ENCODE measurements at places on chromosomes 2 and 18.

- no peak for DNase-seq
Observed at GRCh38 chr2:24259316-24259715, 84.5 kb downstream of the FAM228A start.

GRCh38 chr2:173751245-173751975 lies 213.8 kb downstream of the SP3 start:
- no peak for DNase-seq

GRCh38 chr2:62141142-62141740 lies 54.7 kb upstream of the B3GNT2 start:
- no peak for DNase-seq

DNA sequence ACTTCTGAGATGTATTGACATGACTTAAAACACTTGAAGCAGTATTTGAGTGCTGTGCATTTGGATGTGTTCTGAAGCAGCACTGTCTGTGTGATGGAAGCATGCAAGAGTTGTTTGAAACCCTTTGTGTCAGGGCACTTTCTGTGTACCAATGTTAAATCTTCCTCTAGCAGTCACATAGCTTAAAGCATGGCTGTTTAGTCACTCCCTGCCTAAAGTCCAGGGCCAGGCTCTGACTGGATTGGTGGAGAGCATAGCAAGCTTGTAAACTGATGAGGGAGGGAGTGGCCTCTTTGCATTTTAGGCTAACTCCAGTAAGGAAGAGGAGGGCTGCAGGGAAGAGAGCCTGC lies 73.5 kb downstream of the MYO1B start:
- DNase-seq: no peak

DNA sequence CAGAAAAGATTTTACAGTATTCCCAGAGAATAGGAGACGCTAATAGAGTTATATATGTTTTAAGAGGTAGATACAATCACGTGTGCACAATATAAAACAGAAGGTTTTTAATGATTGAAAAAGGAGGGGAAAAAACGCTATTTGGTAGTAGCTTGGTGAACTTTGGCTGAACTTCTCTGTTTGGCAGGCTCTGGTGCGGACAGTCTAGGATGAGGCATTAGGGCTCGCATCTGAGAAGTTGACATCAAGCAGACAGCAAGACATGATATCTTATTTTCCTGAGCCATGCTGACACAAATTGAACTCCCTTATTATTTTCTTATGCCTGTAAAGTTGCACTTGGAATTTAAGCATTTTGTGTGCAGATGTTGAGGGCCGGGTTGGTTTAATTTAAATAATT lies 176.6 kb downstream of the EN1 start:
- DNase-seq: no peak

DNA sequence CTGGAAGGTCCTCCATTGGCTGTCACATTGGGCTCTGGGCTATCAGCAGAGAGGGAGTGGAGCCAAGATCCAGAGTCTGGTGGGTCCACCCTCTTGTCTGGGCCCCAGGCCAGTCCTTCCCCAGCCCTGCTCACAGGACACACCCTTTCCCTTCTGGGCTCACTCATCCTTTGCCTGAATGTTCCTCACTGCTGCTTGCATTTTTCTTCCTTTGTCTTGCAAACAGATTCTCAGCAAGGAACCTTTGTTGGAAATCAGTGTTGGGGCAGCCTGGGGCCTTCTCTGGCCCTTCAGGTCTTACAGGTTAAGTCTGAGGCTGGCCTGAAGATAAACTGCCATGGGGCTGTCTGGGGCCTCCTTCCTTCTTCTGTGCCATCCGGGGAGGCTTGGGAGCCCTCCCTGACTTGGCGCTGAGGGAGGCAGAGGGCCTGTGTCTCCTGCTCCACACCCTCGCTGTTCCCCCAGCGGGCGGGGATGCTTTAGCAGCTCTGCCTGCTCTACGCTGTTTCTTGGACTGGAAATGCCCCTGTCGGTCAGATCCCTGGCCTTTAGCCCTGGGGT lies 11.5 kb upstream of the CELF4 start:
- no peak for DNase-seq

DNA sequence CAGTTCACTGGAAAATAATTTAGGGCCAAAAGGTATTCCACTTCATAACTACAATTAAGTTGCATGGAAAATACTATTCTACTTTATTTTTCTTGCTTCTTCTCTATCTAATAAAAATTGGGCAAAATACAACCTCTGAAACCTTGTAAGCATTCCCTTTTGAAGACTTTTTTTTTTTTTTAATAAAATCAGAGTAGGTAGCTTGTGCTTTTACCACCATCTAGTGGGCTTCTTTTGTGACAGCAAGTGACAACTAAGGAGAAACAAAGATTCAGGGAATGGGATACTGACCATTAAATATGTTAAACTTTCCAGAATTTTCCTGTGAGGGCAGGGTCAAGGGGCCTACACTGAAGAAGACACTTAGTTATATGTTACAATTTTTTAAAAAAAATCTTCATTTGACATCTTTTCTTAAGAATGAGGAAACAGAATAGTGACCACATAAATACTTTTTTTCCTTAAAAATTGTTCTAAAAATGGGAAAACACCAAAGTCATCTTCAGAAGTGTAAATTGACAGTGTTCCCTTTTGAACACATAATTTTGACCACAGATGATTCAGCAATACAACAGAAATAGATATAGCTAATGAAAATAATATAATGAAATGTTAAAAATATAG lies 1183.2 kb upstream of the ACVR2A start:
- no peak for DNase-seq

DNA sequence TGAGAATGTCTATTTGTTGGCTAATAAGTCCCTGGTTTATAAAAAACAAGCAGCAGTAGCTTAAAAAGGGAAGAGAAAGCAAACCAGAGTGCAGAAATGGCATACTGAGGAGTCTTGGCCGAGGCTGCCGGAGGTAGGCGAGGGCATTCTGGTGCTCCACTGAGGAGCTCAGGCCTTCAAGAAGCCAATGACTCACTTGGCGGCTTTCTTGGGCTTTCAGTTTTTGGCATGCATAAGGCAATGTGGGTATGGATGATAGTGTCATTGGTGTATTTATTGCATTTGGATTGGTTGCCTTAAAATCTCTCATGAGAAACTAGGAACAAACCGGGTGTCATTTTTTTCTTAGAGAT lies 119.6 kb upstream of the ARL5A start:
- DNase-seq: no peak

DNA sequence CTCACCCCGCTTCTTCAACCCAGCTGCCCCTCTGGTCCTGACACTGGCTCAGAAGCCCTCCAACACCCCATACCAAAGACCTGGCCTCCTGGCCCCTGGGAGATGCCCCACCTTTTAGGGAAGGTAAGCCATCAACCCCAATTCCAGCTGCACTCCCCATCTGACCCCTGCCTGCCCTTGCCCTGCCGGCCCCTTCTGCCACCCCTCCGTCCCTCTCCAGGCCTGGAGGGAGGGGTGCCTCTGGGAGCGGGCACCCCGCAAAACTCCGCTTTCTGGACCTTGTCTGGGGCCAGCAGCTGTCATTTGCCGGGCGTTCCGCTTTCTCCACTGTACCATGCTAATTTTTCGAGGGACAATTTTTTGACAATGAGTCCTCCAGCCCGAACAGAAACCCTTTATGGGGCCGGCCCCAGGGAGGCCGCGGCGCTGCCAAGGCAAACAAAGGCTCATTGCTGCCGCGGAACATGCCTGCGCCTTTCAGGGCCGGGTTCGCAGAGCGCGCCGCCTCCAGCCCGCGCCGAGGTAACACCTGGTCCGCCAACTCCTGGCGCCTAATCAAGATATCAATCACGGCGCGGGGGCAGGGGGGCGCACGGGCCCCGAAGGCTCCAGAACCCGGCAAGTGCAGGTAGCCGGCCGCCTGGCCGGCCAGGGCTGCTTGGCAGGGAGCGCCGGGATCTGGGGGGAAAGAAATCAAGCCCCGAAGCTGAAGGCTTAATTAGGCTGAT lies 96.0 kb downstream of the INHBB start:
- DNase-seq: no peak

DNA sequence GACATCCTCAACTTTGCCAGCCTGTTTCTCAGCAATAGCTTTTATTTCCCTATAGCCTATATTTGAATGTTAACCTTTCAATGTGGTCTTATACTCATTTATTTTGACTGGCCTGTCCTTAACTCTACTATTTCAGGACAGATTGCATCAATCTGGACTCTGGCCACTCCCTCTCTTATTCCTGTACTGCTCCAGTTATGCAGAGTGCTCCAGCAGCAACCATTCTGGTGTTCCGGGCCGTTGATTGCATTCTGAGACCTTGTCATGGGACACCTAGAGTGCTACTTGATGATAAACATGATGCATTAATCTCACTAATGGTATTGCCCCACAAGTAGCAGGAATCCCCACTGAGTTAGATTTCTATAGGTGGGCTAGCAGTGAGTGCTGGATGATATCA lies 363.4 kb downstream of the LRRTM1 start:
- DNase-seq: no peak

- no peak for DNase-seq
Observed at GRCh38 chr2:222522082-222522481, 97.7 kb downstream of the SGPP2 start.

DNA sequence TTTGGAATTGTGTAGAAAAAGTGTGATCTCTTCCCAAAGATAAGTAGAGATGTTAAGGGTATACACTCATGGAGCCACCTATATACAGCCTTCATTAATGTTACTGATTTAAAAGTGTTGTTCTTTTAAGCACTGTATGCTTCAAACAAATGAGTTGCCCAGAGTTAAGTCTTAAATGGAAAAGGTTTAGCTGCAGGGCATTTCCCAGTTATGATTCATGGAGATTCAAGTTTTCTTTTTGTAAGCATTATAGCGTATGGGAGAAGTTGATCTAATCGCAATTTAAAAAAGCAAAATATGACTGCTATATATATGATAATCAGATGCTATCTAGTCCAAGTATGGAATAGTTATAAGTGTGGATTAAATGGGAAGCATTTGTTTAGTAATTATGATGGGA lies 4.8 kb downstream of the PDK1 start:
- DNase-seq: no peak

All from activated CD4-positive, alpha-beta T cell treated with anti-CD3 and anti-CD28 coated beads, Interleukin-2, amount 50 U/mL, for 4 hours (primary cell).